Activated naive CD8-positive, alpha-beta T cell treated with anti-CD3 and anti-CD28 coated beads, Interleukin-2, amount 10 ng/mL, durations not matched to agents 7 days and 5 days (primary cell): ENCODE measurements at places on chromosomes 1 and 21.

- no peak for DNase-seq
These were observed 23.6 kb downstream of the SLAMF1 start for GRCh38 chr1:160623227-160623633.

GRCh38 chr1:182235604-182235951 lies 156.0 kb downstream of the GLUL start:
- no peak for DNase-seq

DNA sequence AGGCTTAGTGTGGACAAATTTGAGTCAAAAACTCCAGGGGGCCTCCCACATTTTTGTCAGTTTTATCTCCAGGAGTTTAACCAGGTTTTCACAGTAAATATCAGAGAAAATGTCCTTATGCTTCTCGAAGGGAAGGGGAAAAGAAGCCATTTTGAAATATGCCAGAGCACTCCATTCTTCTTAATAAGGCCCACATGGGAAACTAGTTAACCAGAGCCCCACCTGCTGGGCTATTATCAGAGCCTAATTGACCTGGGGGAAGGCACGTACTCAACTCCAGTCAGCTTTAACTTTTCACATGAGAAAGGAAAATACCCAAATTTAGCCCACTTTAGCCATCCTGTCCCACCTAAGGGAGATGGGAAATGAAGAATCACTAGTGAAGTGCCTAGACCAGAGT lies 296.3 kb downstream of the PTBP2 start:
- DNase-seq, result no peak

DNA sequence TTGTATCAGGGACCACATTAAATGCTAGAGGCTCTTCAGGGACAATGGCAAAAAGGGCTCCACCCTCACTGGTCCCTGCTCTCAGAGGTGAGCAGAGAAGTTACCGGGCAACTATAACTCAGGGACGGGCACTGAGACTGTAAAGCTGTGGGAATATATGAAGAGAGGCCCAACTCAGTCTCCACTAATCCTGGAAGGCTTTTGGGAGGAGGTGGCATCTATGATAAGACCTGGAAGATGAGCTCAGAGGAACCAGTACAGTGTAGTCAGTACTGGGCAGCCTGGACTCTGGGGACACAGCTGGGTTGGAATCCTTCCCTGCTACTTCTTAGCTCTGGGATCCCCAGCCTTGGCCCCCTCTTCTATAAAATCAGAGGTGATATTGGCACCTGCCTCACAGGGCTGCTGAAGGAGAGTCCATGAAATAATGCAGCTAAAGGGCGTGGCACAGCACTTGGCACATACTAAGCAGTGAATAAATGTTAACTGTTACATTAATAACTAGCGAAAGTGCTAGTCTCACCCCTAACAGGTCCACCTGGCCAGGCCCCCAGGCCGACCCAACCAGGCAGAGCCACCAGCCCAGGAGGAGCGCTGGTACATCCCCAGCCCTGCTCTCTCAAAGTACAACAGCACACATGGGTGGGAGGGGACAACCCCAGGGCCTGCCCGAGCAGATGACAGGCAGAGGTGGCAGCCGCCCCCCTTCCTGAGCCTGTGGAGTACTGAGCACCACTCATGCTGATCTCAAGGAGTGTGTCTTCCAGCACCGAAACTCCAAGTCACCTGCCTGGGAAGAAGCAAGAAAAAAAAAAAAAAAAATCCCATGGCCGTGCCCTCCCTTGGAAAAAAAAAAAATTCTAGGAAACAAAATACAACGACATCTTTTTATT lies 62.7 kb downstream of the CASZ1 start:
- DNase-seq, result no peak

DNA sequence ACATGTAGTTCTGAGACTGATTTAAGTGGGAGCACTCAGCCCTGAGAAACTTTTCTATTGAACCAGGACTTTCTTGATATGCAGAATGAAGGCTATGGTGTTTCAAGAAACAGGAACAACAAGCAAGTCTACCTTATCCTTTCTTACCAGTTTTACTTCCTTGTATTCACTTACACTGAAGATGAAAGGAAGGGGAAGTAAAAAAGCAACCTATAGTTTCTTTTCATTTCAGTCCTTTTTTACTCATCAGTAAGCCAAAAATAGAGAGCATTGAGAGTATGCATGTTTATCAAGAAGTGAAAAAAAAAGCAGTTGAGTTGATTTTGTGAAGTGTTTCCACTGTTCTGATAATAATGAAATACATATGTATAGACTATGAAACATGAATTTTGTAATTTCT lies 1010.3 kb downstream of the AMY1C start:
- DNase-seq, result no peak

GRCh38 chr21:42887326-42887725 lies 5.8 kb upstream of the NDUFV3 start:
- DNase-seq, result no peak
